Hindlimb muscle (tissue), 1 donor: ENCODE measurements at places on chromosomes 5 and 9. TPM values are rescaled to one million over a fixed set of nuclear protein-coding genes. Genes with fewer than 3 reads are reported as not detected.

DNA sequence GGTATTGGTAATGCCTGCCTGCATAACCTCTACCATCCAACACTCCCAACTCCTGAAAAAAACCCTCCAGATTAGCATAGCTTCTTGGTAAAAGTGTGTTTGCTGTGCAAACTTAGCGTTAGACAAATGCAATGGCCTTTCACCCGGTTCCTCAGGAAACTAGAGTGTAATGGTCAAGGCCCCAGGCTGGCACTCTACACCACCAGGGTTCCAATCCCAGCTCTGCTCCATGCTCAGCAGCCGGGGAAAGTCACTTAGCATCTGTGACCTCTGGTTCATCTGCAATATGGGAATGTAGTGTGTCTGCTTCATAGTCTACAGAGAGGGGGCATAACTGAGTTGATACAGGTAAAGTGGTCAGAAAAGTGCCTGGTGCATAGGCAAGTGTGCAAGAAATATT is 9.0 kb downstream of the FBP1 start:
- DNase-seq: no peak

The NREP gene
- 295 TPM for polyA plus RNA-seq

GRCh38 chr5:155480731-155481131 is 467.2 kb downstream of the KIF4B start:
- no peak for DNase-seq

DNA sequence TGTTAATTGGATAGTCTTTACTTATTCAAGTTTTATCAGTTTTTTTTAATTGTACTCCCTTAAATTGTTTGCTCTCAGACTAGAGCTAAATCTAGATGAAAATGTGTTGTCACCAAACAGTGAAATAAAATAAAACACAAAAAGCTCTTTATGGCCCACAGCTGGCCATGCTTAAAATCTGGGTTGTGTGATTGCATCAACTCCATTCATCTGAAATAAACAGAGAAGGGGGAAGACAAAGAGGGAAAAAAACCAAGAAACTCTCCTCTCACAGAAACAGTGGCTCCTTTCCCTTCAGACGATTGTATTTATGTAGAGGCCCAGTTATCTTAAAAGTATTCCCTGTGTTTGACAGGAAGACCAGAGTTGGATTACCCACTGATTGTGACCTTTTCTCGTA is 422.4 kb downstream of the IRX1 start:
- DNase-seq: no peak

- no peak for DNase-seq
Measured at GRCh38 chr9:101567725-101568350, 26.9 kb downstream of the PPP3R2 start.

The C7 gene
- polyA plus RNA-seq: 4.0 TPM

GRCh38 chr5:82684659-82685058 is 392.5 kb downstream of the TMEM167A start:
- DNase-seq: no peak

- no peak for DNase-seq
Measured at GRCh38 chr5:170540271-170540670, 36.5 kb downstream of the KCNIP1 start.

GRCh38 chr9:6247266-6247665 is 31.7 kb downstream of the IL33 start:
- DNase-seq: no peak
